ENCODE measurements at places on chromosomes 3 and 15.

- ATAC-seq: no peak
These were observed 564.5 kb upstream of the ZNF717 start for GRCh38 chr3:76349715-76350480.

DNA sequence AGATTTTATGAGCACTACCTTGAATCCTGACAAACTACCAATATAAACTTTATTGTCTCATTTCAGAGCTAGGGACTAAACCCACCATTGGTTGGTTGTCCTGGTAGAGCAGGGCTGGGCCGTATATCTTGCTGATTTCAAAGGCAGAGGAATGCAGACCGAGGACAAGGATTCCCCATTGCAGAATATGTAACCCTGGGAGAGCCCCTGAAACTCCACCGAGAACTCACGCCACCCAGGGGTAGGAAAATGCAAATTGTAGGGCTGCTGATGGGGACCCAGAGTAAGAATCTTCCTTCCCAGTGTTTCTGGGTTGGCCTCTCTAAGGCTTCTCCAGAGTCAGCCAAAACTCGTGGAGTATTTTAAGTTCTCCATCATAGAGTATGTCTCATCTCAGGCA is 235.3 kb downstream of the ABHD5 start:
- ATAC-seq: no peak

- no peak for ATAC-seq
These were observed 94.8 kb upstream of the TLE3 start for GRCh38 chr15:70192490-70192889.

DNA sequence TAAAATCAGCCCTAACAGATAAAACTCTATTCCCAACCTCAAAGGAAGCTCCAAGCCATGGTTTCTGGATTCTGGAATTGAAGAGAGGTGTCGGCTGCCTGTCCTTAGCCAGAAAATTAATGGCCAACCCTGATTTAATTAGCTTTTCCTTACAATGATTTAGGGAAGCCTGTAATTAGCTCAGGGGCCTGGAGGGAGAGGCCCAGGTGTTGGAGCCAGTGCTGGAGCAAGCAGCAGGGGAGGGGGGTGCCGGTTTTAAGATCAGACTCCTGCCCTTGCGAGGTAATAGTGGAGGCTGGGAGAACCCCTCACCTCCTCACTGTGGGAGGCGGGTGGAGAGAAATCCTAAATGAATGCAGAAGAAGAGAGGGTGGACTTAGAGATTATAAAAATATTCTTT is 14.7 kb upstream of the ATP2B2 start:
- ATAC-seq: no peak

DNA sequence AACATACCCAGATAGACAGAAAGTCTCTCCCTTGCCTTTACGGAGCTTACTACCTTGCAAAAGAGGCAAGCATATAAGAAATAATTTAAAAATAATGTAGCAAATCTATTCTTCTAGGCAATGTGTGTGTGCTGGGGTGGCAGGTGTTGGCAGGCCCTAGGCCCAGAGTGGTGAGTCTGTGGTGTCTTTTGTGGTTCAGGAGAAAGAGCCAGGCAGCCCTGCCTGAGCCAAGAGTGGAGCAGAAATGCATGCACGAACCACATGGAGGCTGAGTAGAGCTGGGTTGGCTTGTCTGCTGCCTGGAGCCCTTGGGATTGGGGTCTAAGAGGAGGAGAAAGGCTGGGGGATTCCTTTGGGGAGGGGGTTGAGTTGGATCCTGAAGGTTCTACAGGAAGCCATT is 70.2 kb upstream of the MYZAP start:
- no peak for ATAC-seq

DNA sequence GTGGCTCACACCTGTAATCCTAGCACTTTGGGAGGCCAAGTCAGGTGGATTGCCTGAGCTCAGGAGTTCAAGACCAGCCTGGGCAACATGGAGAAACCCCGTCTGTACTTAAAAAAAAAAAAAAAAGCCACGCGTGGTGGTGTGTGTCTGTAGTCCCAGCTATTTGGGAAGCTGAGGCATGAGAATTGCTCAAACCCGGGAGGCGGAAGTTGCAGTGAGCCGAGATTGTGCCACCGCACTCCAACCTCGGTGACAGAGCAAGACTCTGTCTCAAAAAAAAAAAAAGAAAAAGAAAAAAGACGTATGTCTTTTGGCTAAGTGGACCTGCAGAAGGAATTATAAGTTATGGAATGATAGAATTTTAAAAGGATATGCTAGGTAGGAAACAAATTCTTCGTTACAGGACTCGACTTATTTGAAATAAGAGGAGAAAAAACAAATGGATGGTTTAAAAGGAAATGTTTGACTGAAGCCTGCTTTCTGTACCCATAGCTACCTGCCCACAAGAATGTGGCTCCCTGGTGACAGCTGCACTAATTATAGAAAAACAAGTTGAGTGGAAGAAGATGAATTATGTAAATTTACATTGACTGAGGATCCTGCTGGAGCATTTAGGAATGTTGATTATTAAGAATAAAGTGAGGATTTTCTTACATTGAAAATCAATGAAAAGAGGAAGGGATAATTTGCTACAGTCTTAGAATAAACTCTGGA is 36.0 kb upstream of the SKIL start:
- ATAC-seq: no peak

GRCh38 chr3:147304756-147305155 is 101.6 kb downstream of the ZIC4 start:
- no peak for ATAC-seq

GRCh38 chr15:84586696-84587095 is 14.1 kb upstream of the ZSCAN2 start:
- peak; percentile 43 for ATAC-seq

DNA sequence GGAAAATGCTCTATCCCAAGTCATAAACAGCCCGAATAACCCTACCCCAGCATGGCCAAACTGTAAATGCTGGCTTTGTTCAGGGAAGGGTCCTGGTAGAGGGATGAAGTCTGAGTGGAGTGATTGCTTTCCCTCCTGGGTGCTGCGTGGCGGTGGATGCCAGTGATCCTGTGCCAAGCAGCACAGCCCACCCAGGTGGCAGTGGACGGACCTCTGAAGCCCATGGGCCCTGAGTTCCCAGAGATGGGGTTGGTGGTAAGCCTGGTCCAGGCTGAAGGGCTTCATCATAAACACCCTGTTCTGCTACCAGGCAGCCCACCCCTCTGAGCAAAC is 69.3 kb upstream of the ITGA11 start:
- no peak for ATAC-seq

- no peak for ATAC-seq
These were observed 42.3 kb upstream of the FXR1 start for GRCh38 chr3:180870008-180870699.

- no peak for ATAC-seq
These were observed 35.5 kb downstream of the ASTE1 start for GRCh38 chr3:130991126-130991525.

DNA sequence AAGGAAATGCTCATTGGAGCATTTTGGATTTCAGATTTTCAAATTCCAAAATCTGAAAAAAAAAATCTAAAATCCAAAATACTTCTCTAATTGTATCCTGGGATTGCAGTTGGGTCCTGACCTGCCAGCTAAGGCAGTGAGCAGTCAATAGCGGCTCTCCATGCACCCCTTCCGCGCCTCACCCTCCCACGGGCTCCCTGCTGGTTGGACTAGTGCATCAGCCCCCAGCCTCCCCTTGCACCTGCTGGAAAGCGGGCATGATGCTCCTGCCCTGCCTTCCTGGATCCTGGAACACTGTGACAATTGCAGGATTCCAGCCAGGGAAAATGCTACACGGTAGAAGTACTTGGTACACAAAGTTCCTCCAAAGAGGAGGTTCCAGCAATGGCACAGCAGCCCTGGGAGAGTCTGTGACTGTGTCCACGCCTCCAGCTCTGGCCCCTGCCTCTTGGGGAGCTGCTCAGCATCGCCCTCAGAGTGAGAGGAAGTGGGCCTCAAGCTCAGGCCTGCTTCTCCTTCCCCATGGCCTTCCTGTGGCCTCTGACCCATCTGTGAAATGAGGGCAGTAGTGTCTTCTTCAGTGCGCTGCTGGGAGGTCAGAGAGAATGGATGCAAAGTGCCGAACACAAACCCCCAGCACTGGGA is 39.5 kb upstream of the CHRNB4 start:
- no peak for ATAC-seq

- ATAC-seq: peak; percentile 9
These were observed 520 bp downstream of the ZNF654 start for GRCh38 chr3:88059380-88060170.

DNA sequence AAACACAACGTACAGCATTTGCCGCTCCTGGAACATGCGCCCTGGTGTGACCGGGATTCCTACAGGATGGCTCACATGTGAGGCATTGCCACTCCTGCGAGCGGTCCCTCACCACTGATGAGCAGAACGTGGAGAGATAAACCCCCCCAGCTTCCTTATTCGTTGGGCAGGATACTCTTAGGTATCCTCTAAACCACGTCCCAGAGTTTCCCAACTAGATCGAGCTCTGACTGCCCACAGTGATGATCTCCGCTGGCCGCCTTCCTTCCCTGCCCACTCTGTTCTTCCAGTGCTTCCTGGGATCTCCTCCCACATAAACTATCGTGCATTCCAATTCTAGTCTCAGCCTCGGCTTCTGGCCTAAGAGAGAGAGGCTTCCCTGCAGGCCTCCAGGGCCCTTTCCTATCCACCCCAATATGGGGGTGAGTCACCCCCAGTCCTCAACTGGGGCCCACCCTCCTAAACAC is 91.8 kb downstream of the TOP2B start:
- no peak for ATAC-seq

GRCh38 chr3:183210862-183211341 is 42.2 kb upstream of the B3GNT5 start:
- peak; percentile 71 for ATAC-seq

GRCh38 chr3:177468816-177469215 is 271.5 kb upstream of the TBL1XR1 start:
- no peak for ATAC-seq

GRCh38 chr15:44286814-44287452 is 1.6 kb upstream of the GOLM2 start:
- ATAC-seq: no peak

DNA sequence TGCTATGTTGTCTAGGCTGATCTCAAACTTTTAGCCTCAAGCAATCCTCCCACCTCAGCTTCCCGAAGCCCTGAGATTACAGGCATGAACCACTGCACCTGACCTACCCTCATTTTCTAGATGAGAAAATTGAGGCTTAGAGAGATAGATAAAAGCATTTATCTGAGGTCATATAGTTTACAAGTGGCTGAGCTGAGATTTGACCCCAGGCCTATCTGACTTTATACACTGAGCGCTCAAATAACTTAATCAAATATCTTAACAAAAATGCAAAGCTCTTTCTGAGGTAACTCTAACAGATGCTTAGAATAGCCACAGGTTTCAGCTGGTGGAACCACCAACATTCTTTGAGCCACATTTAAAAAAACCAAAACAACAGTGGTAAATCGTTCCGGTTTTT is 5.5 kb downstream of the PLS1 start:
- ATAC-seq: no peak

DNA sequence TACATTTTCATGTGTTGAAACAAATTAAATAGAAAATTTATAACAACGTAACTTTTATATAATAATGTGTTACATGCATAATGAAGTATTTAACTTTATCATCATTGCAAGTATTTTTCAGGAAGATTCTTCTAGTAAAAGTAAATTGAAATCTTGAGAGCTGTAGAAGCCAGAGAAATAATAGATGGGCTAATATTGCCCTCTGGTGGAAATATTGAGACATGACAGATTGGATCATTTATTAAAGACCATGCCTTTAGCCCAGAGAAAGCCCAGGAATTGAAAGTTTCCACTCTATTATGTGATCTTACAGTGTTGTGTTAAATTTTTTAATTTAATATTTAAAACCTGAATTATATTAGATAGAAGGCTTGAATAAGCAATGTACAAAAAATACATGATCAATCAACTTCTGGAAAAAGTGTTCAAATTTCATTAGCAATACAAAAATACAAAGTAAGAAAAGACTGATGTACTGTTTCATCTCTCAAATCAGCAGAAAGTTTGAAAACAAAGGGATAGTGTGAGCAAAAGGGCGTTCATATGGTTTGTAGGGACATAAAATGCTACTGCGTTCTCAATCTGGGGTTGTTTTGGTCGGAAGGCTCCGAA is 52.7 kb upstream of the SPTSSB start:
- peak; percentile 67 for ATAC-seq

DNA sequence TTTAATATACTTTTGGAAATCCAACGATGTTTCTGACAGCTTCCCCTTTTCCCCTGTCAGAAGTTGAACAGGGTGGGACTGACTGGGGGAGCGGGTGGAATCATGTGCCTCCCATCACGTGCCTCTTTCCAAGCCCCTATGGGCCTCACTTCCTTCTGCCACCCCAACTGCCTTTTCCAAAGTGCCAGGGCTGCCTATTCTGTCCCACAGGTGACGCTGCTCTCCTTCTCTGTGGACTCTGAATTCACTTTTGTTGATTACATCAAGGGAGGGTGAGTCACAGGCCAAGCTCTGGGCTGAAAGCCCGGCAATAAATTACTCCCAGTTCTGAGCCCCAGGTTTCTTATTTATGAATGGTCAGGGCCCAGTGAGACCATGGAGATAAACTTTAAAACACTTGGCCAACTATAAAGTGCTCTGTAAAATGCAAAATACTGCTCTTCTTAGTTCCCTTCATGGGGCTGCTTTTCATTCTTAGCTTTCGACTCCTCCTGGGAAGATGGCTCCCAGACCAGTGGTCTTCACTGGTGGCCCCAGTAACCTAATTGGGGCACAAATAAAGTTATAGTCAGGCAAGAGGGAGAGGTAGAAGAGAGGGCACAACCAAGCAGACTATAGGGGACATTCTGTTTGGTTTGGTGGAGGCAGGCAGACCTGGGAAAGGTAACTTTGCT is 12.3 kb downstream of the CPNE9 start:
- peak; percentile 96 for ATAC-seq

GRCh38 chr3:102346897-102347296 is 87.9 kb upstream of the ZPLD1 start:
- ATAC-seq: no peak

- no peak for ATAC-seq
These were observed 19.6 kb upstream of the GOLGA8B start for GRCh38 chr15:34603095-34603494.

- ATAC-seq: no peak
These were observed 16.8 kb downstream of the TNIK start for GRCh38 chr3:171443211-171443957.

- ATAC-seq: no peak
These were observed 22.8 kb downstream of the KLHL25 start for GRCh38 chr15:85771781-85772445.

DNA sequence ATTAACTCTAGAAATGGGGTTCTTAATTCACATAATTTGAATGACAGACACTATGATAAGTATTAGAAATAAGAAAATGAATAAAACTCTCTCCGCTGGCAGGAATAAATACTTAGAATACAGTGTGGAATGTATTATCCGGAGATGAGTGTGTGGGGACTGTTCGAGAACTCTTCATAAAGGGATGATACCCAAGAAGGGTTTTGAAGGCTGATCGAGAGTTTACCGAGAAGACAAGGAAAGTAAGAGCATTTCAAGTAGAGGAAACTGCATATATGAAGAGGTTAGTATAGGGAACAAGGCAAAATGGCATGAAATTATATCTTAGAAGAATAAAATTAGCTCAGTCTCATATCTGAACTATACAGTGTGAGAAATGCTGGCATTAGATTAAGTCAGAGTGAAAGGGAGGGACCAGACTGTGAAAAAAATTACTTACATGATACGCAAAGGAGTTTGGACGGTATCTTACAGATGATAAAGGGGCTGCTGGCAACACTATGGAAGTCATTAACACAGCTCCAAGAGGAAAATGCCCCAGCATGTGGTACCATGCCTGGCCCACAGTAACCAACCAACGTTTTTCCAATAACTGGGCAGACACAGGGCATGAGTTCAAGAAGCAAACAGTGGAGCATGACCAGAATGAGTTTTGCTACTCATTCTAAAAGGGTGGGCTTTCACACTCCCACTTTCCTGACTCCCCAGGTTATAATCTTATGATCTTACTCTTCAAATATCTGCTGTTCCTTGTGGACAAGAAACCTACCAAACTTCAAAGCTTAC is 6.5 kb downstream of the DCBLD2 start:
- no peak for ATAC-seq

- ATAC-seq: no peak
These were observed 5.5 kb downstream of the ANKDD1A start for GRCh38 chr15:64917211-64917610.
